ENCODE measurements at places on chromosomes 11 and 22. TPM values are rescaled to one million over a fixed set of nuclear protein-coding genes. Genes with fewer than 3 reads are reported as not detected.

DNA sequence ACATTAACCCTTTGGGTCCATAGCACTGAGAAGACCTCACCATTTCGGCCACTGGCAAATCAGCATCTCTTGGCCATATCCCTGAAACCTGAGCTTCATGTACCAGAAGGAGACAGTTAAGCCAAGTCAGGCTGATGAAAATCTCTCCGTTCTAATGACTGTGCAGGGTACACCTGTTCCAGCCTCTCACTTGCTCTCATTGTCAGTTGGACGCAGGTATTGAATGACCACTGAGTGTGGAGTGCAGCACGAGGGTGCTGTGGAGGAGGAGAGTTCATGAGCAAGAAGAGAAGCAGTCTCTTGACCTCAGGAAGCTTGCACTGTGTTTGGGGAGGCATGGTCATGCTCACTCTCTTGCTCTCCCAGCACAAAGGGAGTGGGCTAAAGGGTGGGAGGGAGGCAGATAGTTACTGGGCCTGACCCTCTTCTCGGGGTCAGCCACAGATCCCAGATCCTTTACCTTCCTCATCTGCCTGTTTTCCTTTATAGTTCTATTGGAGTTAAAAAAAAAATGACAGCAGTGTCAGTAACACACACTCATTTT lies 65.2 kb downstream of the ZBTB16 start:
- no peak for DNase-seq

Gene DNAJB7
- not detected for total RNA-seq

- DNase-seq, result no peak
Observed at GRCh38 chr22:50576806-50577696, 1.2 kb downstream of the CPT1B start.

DNA sequence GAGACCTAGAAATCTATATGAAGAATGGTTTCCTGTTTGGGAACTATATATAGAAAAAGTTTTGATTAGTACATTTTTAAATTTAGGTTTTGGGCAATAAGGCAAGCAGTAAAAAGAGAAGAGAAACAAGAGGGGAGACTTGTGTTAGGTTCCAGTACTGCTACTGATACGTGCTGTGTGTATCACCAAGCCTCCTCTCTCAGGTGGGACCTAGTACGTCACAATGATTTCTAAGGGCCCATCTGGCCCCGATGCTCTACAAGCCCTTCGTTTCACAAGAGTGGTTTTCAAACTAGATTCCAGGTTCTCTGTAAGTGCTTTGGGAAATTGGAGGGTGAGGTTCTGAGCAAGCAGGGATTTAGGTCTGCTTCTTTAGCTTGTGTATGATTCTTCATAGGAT lies 39.2 kb downstream of the USP35 start:
- DNase-seq, result no peak

DNA sequence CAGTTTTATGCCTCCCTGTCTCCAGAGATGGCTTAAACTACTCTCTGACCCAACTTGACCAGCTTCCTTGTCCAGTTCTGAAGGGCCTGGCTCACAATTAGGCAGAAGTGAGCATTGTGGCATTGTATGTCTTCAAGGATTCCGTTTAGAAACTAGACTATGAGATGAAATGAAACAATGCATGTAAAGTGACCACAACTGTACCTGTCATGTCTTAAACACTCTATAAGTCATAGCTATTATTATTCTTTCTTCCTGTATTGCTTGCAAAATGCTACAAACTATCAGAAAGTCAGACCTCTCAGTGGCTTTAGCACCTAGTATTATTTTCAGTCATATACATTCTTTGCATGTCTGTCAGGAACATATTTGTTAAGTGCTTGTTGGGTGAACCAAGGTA lies 127.9 kb upstream of the MTMR2 start:
- no peak for DNase-seq

GRCh38 chr11:61784506-61784805 lies 7.9 kb downstream of the TMEM258 start:
- no peak for DNase-seq

DNA sequence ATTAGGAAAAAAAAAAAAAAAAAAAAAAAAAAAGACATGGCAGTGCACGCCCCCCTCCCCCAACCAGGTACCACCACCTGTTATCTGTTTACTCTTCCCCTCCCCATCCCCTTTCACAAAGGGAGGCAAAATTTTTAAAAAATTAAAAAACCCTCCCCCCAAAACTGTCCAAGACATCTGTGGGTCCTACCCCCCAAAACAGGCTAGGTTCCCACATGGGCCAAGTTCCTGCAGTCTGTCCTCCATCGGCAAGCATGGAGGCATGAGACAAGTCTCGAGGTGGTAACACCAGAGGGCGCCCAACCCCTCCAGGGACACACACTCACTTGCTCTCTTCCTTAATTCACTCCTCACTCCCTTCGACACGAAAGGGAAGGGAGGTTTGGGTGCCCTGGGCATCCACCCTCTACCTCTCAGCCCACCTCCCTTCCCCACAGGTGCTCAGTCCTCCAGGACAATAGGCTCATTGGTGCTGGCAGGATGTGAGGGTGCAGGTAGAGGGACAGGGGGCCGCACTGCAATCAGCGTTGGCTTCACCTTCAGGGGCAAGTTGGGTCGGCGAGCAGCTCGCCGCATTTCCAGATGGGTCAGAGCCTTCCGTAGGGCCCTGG lies 2.2 kb upstream of the TUT1 start:
- DNase-seq, result peak; percentile 74

Gene MMP1
- total RNA-seq, result not detected

Data from naive thymus-derived CD4-positive, alpha-beta T cell (primary cell).